ENCODE measurements at places on chromosomes 5 and 9. TPM values are rescaled to one million over a fixed set of nuclear protein-coding genes. Genes with fewer than 3 reads are reported as not detected.
A peak's percentile ranks its signal among the peaks of the same experiment; 100 is the strongest.

JAKMIP2 gene
- not detected for total RNA-seq

- DNase-seq: peak; percentile 22
Observed at GRCh38 chr9:107142430-107142829, 140.6 kb upstream of the RAD23B start.

DNA sequence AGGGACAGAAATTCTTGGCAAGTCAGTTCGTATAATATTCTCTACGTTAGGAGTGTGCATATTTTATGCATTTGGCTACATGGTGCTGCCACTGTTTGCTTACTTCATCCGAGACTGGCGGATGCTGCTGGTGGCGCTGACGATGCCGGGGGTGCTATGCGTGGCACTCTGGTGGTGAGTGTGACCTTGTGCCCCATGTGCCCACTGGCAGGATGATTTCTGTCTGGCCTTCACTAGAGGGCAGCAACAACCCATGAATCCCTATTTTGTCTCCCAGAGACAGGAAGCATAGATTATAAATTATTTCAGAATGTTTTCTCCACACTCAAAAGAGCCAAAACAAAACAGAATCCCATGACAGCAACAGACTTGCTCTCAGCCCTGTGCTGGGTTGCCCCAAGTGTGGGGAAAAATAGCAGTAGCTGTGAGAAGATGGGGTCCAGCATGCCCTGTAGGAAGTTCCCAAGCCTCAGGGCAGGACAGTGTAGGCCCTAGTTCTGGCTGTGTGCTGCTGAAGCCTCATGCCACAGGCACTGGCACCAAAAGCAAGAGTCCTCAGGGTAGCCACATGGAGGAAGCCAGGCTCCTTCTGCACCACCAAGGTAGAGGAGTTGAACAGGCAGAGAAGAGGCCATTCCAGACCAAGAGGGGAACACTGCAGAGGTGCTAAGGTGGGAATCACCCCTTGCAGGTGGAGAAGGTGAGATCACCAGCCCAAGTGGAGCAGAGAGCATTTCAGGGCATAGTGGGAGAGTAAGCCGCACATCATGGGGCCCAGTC, 16.0 kb downstream of the SLC22A5 start:
- peak; percentile 52 for DNase-seq

DNA sequence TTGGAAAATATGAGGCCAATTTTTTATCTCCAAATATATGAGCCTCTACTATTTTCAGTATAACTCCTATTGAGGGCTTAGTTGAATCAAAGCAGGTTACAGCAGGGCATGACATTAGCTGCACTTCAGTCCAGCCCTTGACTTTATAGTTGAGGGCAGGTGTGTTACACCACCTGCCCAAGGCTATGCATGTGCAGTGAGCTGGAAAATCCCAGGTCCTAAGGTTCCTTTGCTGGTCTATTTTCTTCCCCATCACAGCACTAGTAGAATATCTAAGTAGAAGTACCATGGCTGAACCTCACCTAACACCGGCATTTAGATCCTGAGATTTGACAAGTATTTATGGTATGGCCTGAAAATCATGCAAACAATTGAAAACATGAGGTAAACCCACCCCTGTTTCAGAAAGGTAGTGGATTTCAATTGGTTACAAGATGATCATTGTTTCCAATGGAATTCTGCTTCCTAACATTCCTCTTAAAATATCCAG, 201.1 kb downstream of the SEMA5A start:
- DNase-seq: no peak

GRCh38 chr5:71738662-71739361, 19.7 kb downstream of the CARTPT start:
- no peak for DNase-seq

GRCh38 chr5:54180630-54181031, 129.7 kb downstream of the ARL15 start:
- DNase-seq: no peak

- no peak for DNase-seq
Observed at GRCh38 chr9:83466877-83467276, 71.3 kb downstream of the FRMD3 start.

PCDHGB1 gene
- total RNA-seq: 1.2 TPM

DNA sequence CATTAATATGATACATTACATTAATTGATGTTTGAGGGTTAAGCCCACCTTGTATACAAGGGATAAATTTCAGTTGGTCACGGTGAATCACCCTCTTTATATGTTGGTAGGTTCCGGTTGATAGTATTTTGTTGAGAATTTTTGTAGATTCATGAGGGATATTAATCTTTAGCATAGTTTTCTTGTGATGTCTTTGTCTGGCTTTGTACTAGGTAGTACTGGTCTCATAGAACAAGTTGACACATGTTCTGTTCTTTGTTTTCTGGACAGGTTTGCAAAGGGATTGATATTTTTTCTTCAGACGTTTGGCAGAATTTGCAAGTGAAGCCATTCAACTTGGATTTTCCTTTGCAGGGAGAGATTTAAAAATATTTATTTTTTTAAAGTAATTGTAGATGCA, 49.1 kb upstream of the CLK4 start:
- DNase-seq: no peak

DNA sequence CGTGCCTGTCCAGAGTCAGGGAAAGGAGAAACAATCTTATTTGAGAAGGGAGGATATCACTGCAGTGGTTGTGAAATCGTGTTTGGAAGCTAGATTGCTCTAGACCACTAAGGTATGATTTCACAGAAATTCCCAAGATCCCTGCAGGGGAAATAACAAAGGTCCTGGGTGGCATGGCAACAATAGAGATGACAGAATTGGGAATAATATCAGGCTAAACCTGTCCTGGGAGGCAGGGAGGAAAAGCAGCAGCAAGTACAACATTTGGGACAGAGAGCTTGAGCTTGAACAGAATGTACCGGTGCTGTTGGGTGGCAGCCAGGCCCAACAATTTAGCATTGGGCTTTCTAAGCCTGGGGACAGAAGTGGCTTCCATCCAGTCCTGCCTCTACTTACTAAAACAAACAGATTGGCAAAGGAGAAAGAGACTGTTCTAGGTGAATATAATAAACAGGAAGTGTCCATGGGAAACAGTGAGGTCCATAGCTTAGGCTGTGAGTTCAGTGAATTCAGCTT, 17.0 kb upstream of the ARHGAP26 start:
- peak; percentile 19 for DNase-seq

GRCh38 chr5:138458384-138458783, 6.9 kb upstream of the EGR1 start:
- peak; percentile 54 for DNase-seq

SUSD3 gene
- total RNA-seq: 4.5 TPM

GRCh38 chr9:98943682-98944056, at the start of gene COL15A1:
Gene COL15A1, plus strand, starts transcription at chr9:98943907. Its CDS starts 155 bp downstream, at chr9:98944062.
- DNase-seq: peak; percentile 72

CFAP77 gene
- not detected for total RNA-seq

GRCh38 chr9:109238655-109239054, 71.6 kb upstream of the FRRS1L start:
- DNase-seq: no peak
